ENCODE measurements at places on chromosomes 7 and 10. TPM values are rescaled to one million over a fixed set of nuclear protein-coding genes. Genes with fewer than 3 reads are reported as not detected.

TRA2A gene
- 125 TPM for polyA plus RNA-seq

CRPPA gene
- polyA plus RNA-seq, result 3.9 TPM

CPN1 gene
- not detected for polyA plus RNA-seq

SEMA3A gene
- 20.3 TPM for polyA plus RNA-seq

AGMO gene
- polyA plus RNA-seq, result 0.24 TPM

GRCh38 chr7:47759056-47759706, 177.3 kb upstream of the TNS3 start:
- no peak for DNase-seq

DNA sequence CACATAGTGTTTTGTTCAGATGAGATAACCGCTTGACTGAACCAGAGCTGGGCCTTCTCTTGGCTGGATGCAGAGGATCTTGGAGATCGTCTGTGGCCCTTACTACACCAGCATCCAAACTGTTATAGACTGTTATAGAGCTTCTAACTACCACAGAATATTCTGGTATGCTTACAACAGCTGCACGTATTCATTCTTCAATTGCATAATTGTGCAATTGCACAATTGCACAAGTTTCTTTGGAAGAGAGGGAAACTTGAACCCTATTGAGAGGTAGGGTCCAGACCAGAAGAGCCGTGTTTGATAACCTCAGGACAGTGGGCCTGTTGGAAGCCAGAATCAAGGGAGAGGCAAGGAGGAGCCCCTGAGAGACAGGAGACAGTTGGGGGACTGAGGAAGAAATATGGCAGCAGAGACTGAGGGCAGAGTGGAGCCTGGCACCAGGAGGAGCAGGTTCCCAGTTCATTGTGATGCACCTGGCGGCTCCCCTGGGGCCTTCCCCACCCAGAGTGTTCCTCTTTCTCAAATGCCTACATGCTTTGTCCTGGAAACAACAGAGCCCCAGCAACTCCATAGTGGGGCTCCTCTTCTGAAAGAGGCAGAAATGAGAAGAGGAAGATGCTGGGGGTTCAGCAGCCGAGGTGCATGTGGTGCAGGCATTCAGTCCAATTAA, 64.1 kb downstream of the PTPRZ1 start:
- DNase-seq, result no peak

DNA sequence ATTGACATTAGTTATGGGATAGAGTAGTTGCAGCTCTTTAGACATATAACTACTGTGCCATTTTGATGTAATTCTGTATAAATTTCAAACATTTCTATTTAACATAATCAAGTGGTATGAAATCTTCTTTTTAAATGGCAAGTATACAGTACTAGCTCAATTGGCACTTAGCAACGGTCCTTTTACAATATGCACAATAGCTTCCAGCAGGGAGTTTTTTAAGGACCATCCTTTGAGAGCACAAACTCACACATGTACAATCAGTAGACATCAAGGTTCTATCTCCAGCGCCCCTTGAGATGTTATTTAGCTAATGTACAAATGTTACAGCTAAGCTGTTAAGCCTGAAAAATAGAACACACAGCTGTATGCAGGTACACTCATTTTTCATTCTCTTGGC, 480.7 kb downstream of the TFEC start:
- no peak for DNase-seq

GRCh38 chr10:124671486-124672075, 72.6 kb downstream of the FAM53B start:
- DNase-seq, result no peak

DNA sequence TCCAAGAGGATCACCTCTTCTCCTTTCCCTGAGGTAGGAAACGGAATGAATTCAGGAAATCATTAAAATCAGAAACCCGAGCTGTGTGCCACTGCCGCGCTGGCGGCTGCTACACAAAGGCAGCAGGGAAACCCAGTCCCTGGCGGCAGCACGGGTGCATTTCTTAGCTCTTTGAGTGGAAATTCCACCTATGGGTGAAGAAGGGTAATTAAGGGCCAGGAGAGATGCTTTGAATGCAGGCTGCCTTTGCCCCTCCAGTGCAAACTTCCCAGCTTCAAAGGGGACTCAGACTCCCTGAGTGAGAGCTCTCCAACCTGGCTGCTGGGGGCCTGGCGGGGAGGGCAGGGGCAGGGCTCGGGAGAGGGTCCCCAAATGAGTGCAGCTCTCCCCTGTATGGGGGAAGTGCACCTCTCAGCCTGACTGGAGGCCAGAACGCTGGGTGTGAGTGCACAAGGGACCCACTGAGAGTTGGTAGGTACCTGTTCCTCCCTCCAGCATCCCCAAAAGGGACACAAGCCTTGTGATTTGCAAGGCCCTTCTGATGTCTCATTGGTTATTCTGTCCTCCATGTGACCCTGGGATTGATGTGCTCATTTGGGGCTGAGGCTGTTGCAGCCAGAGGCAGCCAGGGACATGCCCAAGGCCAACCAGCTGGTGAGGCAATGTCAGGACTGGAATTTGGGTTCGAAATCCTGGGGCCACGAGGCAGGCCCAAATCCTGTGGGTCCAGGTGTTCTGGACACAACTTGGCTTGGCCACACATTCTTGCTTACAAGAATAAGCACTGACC, 16.3 kb upstream of the ZMIZ1 start:
- no peak for DNase-seq

DNA sequence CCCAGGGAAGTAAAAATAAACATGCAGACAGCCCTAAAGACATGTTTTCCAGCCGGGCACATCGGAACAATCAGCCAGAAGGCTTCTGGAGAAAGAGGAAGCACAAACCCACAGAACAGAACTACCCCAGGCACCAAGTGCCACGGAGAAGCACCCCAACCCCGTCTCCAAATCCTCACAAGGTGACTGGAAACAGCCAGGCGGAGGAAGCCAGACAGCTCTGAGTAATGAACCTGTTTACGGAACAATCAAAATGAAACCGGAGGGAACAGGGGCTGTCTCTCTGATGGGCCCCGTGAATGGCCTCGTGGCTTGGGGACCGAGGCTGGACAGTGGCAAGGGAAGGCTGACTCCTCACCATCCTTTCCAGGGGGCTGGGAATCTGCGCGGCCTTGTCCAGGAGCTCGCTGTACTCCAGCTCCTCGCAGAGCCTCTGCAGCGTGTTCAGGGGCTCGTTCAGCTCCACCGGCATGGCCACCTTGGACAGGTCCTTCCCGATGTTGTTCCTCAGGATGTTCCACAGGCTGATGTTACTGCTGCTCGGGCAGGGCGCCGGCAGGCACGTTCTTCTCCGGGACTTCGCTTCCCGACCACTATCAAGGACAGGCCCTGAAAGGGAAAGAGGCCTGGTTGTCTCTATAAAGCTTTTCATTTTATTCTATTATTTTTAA, 77.0 kb upstream of the GSDME start:
- DNase-seq, result no peak

DNA sequence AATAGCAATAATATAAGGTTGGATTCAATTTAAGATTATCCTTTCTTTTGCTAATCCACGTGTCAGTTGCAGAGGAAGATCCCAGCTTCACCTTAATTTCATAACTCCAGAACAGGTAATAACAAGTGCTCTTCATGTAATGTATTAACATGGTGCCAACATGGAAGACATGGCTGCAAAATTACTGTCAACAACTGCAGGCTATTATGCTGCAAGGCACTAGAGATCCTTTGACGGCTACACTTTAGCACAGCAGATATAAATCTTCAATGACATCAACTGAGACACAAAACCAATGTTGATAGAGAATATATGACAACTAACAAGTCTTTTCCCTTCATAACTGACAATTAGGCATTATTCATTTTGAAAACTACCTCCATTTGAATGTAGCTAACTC, 96.1 kb downstream of the RNF133 start:
- no peak for DNase-seq

GRCh38 chr10:22611425-22612115, 102.8 kb downstream of the PIP4K2A start:
- no peak for DNase-seq

GRCh38 chr10:52679117-52679516, 93.5 kb downstream of the MBL2 start:
- no peak for DNase-seq

DNA sequence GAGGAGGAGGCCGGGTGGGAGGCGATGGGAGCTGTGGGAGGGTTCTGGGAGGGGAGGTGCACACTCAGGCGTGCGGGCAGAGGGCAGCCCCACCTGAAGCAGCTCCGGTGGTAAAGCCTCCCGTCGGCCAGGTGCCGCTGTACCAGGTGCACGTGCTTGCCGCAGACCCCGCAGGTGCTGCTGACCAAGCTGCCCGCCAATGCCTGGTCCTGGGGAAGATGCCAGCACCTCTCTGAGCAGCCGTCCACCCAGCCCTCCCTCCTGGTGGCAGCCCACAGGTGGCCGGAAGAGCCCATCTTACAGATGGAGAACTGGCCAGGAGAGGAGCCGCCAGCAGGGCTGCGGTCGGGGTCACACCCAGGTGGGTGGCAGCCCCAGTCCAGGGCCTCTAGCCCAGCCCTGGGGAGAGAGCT, 12.6 kb downstream of the MICALL2 start:
- DNase-seq, result no peak

GRCh38 chr10:102596506-102596971, 47.7 kb upstream of the TRIM8 start:
- no peak for DNase-seq

DNA sequence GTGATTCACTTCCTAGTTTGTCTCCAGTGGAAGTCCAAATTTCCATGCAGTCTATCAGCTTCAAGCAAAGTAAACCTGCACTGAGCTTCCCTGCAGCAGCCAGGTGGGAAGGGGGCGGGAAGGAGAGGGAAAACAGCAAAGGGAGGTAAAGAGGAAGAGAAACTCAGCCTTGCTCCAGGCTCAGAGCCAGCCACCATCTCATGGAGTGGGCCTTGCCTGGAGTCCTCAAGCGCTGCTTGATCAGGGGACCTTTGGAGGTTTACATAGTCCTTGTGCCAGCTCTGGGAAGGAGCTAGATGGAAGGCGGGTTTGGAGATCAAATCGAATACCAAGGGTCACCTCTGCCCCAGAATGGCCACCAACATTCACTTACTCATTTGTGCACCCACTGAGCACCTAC, 7.4 kb downstream of the CRTAC1 start:
- no peak for DNase-seq

DNA sequence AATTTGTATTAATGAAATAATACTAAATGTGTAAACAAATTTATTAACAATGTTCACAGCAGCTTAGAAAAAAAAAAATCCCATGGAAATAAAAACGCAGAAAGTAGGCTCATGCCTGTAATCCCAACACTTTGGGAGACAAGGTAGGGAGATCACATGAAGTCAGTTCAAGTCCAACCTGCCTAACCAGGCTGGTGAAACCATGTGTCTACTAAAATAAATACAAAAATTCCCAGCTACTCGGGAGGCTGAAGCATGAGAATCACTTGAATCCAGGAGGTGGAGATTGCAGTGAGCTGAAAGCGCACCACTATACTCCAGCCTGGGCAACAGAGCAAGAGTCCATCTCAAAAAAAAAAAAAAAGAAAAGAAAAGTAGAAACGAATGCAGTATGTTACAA, 36.2 kb downstream of the LARP4B start:
- no peak for DNase-seq

GRCh38 chr10:82190432-82191260, 315.7 kb downstream of the NRG3 start:
- no peak for DNase-seq

GRCh38 chr10:110387983-110388686, 83.4 kb upstream of the SMNDC1 start:
- no peak for DNase-seq

DNA sequence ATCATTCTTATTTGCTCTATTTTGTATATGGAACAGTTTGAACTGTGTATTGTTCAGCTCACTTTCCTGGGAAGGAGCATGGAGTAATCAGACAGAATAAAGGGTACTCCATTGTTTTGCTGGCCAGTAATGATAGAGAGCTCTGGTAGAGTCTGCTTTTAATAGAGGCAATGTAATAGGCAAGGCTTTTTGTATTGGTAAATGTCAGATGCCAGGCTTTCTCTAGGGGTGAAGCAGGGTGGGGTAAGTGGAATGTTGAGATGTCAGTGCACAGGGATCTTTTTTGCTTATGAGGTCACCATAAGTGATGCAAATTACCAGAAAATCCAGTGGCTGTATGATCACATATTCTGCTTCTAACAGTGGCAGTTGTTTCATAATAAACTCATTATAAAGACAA, 1088.3 kb upstream of the SORCS1 start:
- no peak for DNase-seq

GRCh38 chr10:51302316-51302715, 228.0 kb downstream of the PRKG1 start:
- DNase-seq, result no peak

DNA sequence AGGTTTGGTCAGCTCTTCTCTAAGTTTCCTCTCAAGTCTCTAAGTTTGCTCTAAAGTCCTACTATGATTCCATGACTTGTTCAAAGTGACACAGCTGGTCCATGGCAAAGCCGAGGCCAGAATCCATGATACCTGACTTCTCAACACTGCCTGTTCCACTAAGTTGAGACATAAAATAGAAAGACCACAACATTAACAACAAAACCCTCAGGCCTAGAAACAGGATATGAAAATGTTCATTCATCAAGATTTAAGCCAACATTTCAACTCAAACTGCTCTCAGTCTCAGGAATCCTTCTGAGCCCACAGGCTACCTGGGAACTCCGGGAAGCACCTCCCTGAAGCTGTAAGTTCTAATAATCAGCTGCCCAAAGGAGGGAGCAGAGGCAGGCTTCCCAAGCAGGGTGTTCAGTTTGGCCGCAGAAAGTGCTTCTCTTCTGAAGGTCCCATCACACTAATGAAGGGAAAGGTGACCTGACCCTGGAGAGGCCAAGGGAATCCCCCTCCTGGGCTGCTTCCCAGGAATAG, 62.9 kb downstream of the STK17A start:
- DNase-seq, result no peak

DNA sequence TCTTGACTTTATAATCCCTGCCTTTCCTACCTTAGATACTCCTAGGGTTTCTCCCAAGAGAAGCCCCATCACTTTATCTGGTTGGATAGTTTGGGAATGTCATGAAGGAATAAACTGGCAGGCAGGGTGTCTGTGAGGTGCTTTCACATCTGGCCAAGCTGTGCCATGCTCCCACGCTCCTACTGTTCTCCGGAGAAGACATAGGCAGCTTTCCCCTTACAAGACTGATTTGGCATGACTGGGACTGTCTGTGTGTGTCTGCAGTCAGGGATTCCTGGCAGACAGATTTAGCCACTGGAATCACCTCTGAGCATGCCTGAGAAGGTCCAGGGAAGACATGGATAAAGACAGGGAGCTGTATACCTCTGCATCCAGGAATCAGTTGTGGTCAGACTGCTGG, 45.3 kb downstream of the HK1 start:
- no peak for DNase-seq

- DNase-seq, result no peak
Measured at GRCh38 chr10:83515001-83515400, 624.3 kb upstream of the GHITM start.

- DNase-seq, result no peak
Measured at GRCh38 chr7:68414631-68415425, 1183.4 kb upstream of the AUTS2 start.
